ENCODE measurements at places on chromosomes 13 and 19. TPM values are rescaled to one million over a fixed set of nuclear protein-coding genes. Genes with fewer than 3 reads are reported as not detected.

DNA sequence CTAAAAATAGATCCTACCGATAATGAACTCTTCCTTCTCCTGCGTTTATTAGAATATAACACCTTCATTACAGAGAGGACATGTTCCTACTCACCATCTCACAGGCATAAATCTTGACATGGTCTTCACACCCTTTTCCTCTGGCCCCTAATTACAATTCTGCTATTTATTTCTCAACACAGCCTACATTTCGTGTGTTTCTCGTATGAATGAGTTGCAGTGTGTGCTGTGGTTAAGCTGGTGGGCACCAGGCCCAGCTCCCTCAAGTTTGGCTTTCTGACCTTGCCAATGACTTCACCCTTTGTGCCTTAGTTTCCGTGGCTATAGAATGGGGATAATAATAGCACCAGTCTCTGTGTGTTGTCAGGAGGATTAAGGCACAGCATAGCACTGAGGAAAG lies 12.3 kb upstream of the KATNAL1 start:
- no peak for DNase-seq

GRCh38 chr13:96299235-96299634 lies 209.3 kb downstream of the HS6ST3 start:
- no peak for DNase-seq

DNA sequence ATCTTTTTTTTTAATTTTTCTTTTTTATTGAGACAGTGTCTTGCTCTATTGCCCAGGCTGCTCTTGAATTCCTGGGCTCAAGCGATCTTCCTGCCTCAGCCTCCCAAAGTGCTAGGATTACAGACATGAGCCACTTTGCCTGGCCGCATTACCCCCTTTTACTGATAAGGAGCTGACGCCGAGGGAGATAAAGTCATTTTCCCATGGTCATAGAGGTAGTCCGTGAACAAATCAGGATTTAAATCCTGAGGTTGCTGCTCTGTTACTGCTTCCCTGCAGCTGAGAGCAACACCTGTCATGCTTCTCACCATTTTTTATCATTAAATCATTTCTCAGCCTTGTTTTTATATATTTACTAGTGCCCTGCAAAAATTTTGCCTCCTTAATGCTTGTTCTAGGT lies 7.4 kb downstream of the CYSLTR2 start:
- DNase-seq = no peak

KASH5 gene
- total RNA-seq = 0.27 TPM

PLPP2 gene
- total RNA-seq = 1.1 TPM

NLRP7 gene
- not detected for total RNA-seq

KCTD4 gene
- total RNA-seq = not detected

All from hematopoietic multipotent progenitor cell (in vitro differentiated cells).